GM03348 (cell line): ENCODE measurements at places on chromosomes 4 and X.

- no peak for DNase-seq
Observed at GRCh38 chrX:150051096-150051495, 112.8 kb upstream of the EOLA2 start.

GRCh38 chr4:155903453-155903852 is at the start of gene TDO2:
Gene TDO2 (plus strand): TSS chr4:155903696. CDS start chr4:155903759, 63 bp downstream.
- no peak for DNase-seq

GRCh38 chrX:83345298-83345697 is 162.8 kb upstream of the POU3F4 start:
- DNase-seq, result no peak

DNA sequence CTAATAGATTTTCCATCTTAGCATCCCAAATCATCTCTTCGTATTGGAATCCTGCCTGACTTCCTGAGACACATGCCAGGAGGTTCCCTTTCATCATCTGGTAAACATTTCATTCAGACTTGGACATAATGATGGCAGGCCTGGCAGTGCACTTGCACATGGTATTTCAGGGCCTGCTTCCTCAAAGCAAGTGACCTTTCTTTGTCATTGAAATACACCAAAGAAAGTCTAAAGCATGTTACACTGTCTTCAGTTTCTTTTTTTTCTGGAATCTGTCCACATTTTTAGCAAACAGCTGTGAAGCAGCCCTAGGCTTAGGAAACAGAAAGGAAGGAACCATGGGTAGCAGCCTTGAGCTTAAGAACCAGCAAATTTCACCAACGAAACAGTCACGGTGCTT is 205.9 kb upstream of the VCX start:
- DNase-seq, result no peak

- DNase-seq, result no peak
Observed at GRCh38 chrX:129614481-129615255, 40.1 kb downstream of the APLN start.

DNA sequence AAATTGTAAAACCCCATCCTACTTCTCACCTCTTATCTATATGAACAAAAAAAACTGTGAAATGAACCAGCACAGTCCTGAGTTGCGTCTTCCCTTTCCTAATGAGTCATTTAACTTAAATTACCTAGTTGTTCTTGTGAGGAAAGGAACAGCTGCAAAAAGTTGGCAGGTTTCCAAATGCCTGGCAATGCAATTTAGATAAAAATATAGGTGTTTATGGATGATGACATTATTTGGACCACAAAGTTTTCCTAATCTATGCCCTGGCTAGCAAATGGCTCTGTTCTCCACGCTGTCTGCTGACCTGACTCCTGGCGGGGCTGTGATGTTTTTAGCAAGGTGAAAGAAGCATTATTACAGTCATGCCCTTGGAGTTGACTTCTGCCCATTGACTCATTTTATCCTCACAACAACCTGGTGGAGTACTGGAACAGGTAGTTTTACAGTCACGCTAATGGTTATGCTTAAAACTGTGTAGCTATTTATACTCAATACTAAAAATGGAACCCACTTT is 29.8 kb upstream of the RELL1 start:
- DNase-seq, result no peak

- no peak for DNase-seq
Observed at GRCh38 chrX:46572340-46572936, 1.1 kb upstream of the CHST7 start.

DNA sequence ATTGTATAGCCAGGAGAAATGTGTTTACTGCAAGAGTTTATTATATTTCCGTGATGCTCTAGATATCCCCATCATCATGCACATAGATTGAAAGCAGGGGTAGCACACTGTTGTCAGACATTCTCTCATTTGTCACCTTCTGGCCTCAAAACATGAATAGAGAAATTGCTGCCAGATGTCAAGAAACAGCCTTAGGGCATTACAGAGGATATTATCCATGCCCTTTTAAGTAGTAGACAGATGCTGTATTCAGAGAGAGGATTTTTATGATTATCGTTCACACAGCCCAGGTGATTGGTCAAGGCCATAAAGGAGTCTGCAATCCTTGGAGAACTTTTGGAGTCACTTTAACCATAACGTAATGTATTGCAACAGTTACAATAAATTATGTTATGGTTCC is 1961.5 kb upstream of the TENM3 start:
- DNase-seq, result no peak

GRCh38 chrX:3348191-3348590 is 1.7 kb upstream of the MXRA5 start:
- no peak for DNase-seq

GRCh38 chrX:24037729-24038128 is 10.7 kb upstream of the KLHL15 start:
- no peak for DNase-seq

DNA sequence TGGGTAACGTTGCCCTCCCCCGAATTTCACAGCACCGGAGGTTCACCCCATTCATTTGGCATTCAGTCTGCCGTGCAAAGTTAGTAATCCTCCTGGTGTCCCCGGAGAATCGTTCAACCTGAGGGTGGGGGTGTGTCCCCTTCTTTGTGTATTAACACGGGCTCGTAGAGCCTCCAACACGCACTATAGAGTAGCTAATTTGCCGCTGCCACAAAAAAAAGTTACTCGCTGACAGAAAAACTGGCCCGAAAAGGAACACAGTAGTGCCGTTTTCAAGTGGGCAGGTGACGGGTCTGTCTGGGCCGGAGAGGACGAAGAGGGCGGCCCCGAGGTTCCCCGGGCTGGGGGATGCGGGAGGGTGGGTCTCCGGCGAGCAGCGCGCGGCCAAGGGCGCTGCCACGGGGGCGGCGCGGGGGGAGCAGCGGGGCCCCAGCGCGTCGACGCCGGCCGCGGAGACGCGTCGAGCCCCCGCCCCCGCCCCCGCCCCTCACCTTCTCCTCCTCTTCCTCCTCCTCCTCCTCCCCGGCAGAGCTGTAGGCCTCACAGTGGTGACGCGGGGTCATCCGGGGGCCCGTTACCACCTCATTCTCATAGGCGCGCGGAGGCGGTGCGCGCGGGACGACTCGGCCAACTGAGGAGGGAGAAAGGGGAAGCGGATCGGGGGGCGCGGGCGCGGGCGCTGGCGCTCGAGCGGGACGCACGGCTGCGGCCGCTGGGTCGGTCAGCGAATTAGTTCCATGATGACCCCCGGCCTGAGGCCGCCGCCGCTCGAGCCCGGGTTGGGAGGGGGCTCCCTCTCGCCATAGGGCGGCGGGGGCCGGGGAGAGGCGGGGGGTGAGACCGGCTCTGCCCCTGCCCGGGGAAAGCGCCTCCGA is 571 bp downstream of the CCNI start:
- peak; percentile 74 for DNase-seq

GRCh38 chr4:40617872-40618271 is 11.8 kb downstream of the RBM47 start:
- no peak for DNase-seq

- no peak for DNase-seq
Observed at GRCh38 chrX:71053217-71053621, 14.9 kb downstream of the SNX12 start.

DNA sequence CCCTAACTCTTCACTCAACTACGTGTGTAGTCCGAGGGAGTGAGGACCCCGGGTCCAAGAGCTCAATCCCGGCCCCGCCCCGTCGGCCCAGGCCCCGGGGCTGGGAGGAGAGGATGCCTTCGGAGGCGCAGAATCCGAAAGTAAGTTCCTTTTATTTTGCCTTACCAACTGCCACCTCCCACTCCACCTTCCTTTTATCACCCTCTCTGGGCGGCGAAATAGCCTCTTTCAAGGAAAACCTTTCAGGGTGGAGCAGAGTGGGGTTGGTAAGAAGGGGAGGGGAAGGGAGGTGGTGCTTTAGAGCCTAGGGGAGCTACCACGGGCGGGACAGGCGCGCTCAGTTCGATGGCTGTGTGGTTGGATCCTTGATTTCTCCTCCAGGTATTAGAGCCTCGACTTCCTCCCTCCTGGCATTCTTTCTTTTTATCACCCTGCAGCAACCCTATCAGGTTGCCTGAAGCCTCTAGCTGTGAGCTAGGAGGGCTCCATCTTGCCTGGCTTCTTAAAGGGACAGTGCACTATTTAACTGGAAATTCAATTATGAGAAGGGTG is 191.2 kb downstream of the RRAGB start:
- peak; percentile 34 for DNase-seq

DNA sequence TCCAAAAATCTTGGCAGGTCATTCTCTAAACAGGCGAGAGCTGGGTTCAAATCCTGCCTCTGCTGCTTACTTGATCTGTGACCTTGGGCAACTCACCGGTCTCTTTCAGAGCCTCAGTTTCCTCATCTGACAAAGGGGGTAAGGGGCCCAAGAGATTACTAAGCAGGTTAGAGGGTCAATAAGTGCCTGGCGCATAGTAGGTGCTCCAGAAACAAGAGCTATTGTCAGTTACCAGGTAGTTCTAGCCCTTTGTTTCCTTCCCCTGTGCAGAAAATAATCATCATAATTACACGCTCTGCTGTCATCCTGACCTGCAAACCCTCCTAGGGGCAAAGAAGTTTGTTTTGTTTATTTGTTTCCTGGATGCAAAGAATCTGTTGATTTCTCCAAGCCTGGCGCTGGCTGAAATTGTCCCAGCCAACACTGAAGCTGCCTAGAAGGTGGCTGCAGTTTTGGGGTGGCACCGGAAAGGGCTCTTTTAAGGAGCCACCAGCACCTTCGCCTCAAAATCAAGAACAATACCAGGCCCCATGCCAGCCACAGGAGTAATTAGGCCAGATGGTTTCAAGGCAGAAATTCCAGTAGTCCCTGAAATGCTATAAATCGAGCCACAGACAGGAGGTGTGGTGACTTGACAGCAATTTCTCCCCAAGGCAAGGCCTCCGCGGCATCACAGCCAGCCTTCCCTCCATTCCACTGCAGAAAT is 10.2 kb upstream of the KIAA0232 start:
- peak; percentile 62 for DNase-seq

- DNase-seq, result no peak
Observed at GRCh38 chr4:123046096-123046495, 123.7 kb upstream of the NUDT6 start.

DNA sequence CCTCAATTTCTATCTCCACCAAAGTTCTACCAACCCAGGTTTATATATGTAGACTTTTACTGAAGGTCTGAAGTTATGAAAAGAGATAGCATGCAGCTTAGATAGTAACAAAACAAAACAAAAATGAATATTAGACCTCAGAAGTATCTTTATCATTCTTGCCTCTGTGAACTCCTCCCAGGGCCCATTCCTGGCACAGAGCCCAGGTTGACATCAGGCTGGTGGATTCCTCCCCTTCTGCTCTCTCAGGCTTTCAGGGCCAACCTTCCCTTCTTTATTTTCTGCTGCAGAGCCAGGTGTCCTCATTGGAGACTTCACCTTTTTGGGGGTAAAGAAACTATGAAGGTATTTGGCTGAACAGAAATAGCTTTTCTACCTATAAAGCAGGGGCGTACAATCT is 112.8 kb upstream of the PITX2 start:
- DNase-seq, result no peak

- no peak for DNase-seq
Observed at GRCh38 chr4:98387345-98388026, 126.3 kb downstream of the RAP1GDS1 start.
